ENCODE measurements at places on chromosomes 6 and 20. TPM values are rescaled to one million over a fixed set of nuclear protein-coding genes. Genes with fewer than 3 reads are reported as not detected.

The SCGN gene
- not detected for total RNA-seq

The TP53TG5 gene
- not detected for total RNA-seq

The SF3B5 gene
- total RNA-seq = 97.1 TPM

The BPIFB4 gene
- not detected for total RNA-seq

The SLC17A1 gene
- total RNA-seq = not detected

The TUBE1 gene
- total RNA-seq = 57.3 TPM

The ELOVL2 gene
- total RNA-seq = 56.3 TPM

The FHL5 gene
- not detected for total RNA-seq

The ZC2HC1B gene
- total RNA-seq = not detected

The PLG gene
- not detected for total RNA-seq

The RAET1E gene
- 2.8 TPM for total RNA-seq

The BTN1A1 gene
- not detected for total RNA-seq

The CST5 gene
- total RNA-seq = not detected

The RHAG gene
- total RNA-seq = not detected

The OTOR gene
- not detected for total RNA-seq

The GPR63 gene
- total RNA-seq = 0.10 TPM

The HTR1E gene
- not detected for total RNA-seq

The KIAA0408 gene
- total RNA-seq = not detected

The IP6K3 gene
- not detected for total RNA-seq
